ENCODE measurements at places on chromosomes 5 and 9.

GRCh38 chr5:150105928-150106615 is 19.7 kb upstream of the CSF1R start:
- no peaks in the 10 kb centered on the region for H3K27me3 ChIP-seq
- no peaks in the 10 kb centered on the region for H3K4me1 ChIP-seq
- no peak for DNase-seq
- H3K27ac ChIP-seq, result no peak overlapping the region
- no peak overlapping the region for H3K4me3 ChIP-seq

DNA sequence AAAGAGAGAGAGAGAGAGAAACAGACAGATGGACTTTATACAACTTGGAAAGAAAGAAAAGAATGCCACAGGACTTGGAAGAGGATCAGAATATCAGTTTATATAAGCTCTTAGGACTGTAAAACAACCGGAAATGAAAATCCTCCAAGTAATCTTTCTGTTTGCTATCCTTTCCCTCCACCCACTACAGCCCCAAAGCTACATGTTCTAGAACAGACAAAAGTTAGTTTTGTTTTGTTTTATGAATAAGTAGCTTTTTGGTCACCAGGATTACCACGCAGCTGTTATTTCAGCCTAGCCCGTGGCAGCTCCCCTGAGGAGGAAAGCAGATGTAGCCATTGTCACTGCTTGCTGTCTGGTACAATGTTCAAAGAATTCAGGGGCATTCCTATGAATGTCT is 66.6 kb downstream of the SH3TC2 start:
- DNase-seq, result no peak
- H3K4me3 ChIP-seq, result no peak overlapping the region
- peak overlapping the region; percentile 0 for H3K27ac ChIP-seq
- no peaks in the 10 kb centered on the region for H3K36me3 ChIP-seq
- H3K4me1 ChIP-seq, result peaks cover 31% of the 10 kb centered on the region

- H3K4me1 ChIP-seq, result no peaks in the 10 kb centered on the region
- H3K27me3 ChIP-seq, result no peaks in the 10 kb centered on the region
- no peaks in the 10 kb centered on the region for H3K36me3 ChIP-seq
- DNase-seq, result no peak
- no peak overlapping the region for H3K4me3 ChIP-seq
- H3K27ac ChIP-seq, result no peak overlapping the region
These were observed 402.8 kb downstream of the CDK5RAP2 start for GRCh38 chr9:120177121-120177520.

DNA sequence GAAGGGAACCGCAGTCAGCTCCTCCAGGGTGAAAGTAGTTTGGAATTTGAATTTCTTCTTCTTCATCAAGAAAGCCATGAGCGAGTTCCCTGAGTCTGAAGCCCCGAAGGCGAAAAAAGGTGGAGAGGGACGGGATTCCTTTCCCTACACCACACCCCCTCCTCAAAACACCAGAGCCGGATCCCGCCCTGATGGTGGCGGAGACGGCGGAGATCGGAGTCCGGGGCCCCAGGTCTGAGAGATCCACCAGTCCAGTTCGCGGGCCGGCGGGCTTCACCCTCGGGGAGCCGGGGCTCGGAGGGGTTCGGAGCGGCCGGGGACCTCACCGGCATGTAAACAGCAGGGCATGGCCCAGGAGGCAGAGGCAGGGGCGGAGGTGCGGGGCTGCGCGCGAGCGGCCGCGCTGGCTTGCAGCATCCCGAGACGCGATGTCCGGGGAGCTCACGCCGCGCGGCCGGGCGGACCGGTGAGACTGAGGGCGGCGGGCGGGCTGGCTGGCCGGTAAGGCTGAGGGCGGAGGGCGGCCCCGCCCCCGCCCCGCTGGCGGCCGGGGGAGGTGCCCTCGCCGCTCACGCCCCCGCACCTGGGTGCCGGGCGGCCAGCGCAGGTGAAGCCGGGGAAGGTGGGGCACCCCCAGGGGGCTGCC is 606 bp downstream of the EEIG1 start:
- H3K36me3 ChIP-seq, result no peaks in the 10 kb centered on the region
- H3K4me1 ChIP-seq, result peaks cover 58% of the 10 kb centered on the region
- no peak for DNase-seq
- H3K4me3 ChIP-seq, result peak overlapping the region; percentile 85
- H3K27ac ChIP-seq, result peak overlapping the region; percentile 80

DNA sequence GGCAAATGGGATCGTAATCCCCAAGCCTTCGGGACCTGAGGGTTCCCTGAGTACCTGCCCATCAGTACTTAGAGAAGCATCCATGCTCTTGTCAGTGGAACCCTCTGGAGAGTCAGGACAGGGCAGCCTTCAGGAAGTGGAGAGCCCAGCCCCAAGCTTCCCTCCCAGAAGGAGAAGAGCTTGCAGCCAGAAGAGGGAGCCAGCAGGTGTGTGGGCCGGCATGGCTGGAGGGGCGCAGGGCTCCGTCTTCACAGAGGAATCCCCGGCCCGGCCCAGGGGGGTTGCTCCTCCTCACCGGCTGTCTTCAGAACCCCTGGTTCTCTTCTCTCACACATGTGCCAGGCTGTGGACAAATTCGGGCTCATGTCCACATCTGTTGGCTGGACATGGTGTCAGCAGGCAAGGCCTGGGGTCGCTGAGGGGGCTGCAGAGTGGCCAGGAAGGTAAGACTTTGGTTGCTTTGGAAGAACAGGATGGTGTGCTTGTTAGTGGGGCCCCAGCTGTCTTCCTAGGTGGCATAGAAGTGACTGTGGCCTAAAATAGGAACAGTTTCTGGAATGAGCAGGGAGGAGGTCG is 58.9 kb upstream of the RXRA start:
- peak overlapping the region; percentile 67 for H3K27ac ChIP-seq
- no peak for DNase-seq

GRCh38 chr9:12739014-12739652 is 35.7 kb upstream of the LURAP1L start:
- DNase-seq, result no peak
- no peaks in the 10 kb centered on the region for H3K27me3 ChIP-seq
- no peak overlapping the region for H3K4me3 ChIP-seq
- no peaks in the 10 kb centered on the region for H3K4me1 ChIP-seq
- H3K27ac ChIP-seq, result no peak overlapping the region

DNA sequence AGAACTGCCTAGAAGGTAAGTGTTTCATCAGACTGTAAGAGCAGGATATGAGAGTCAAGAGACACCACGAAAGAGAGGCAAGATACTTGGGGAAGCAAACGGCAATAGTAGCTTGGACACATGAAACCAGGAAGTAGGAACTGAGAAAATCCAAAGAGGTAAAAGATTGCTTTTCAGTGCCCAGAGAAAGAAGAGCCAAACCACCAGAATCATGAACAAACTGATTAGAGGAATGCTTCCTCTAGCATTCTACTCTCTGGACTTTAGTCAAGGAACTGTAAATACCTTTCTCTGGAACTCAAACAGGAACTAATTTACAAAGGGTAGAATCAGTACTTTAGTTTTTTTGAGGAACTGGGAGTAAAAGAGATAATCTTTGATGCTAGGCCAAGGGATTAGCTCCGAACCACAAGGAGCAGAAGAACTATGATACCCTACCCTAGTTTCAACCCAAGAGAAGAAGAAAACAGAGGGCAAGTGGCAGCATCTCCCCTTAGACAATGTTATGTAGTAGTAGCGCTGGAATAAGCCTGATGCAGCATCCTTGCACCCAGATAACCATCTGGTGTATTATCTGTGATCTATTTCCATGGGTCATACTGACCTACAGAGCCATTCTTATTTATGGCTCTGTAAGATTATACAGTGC is 41.3 kb downstream of the EFCAB9 start:
- no peak for DNase-seq
- no peaks in the 10 kb centered on the region for H3K27me3 ChIP-seq

DNA sequence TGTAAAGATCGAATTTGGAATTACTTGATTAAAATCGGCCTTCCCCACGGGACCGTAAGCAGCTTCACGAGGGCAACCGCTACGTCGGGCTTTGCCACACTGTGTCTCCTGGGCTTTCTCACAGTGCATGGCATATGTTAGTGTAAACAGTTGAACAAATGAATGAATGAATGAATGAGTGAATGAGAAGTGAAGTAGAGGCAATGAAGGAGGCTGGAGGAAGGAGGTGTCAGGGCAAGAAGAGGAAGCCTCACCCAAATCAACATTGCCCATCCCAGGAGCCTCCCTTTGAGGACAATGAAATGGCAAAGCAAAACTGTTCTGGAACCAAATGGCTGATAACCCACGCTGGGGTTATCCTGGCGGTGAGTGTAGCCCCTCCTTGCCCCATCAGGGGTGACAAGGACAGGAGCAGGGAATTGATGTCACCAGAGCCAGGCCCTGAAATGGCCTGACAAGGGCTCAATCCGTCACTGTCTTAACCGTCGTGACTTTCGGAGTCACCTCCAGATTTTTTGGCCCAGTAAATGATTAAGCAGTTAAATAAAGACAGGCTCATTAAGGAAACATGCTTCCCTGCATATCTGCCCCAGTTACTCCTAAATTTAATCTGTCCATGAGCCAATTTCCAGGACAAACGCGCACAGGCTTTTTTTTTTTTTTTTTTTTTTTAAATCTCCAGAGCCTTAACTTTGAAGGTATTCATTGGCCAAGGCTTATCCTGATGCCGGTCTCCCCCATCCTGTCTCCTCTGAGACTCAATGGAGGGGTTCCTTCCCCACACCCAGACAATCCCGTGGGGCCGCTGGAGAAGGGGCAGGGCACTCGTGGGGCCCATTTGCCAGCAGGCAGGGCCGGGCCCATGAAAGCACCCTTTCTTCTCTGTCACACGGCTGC is 88.4 kb upstream of the BOD1 start:
- H3K27ac ChIP-seq, result no peak overlapping the region
- peaks cover 20% of the 10 kb centered on the region for H3K4me1 ChIP-seq
- no peak for DNase-seq
- H3K27me3 ChIP-seq, result no peaks in the 10 kb centered on the region

- no peak for DNase-seq
- H3K27ac ChIP-seq, result no peak overlapping the region
- H3K4me3 ChIP-seq, result no peak overlapping the region
- no peaks in the 10 kb centered on the region for H3K36me3 ChIP-seq
These were observed 21.6 kb downstream of the CATSPER3 start for GRCh38 chr5:134989266-134989830.

DNA sequence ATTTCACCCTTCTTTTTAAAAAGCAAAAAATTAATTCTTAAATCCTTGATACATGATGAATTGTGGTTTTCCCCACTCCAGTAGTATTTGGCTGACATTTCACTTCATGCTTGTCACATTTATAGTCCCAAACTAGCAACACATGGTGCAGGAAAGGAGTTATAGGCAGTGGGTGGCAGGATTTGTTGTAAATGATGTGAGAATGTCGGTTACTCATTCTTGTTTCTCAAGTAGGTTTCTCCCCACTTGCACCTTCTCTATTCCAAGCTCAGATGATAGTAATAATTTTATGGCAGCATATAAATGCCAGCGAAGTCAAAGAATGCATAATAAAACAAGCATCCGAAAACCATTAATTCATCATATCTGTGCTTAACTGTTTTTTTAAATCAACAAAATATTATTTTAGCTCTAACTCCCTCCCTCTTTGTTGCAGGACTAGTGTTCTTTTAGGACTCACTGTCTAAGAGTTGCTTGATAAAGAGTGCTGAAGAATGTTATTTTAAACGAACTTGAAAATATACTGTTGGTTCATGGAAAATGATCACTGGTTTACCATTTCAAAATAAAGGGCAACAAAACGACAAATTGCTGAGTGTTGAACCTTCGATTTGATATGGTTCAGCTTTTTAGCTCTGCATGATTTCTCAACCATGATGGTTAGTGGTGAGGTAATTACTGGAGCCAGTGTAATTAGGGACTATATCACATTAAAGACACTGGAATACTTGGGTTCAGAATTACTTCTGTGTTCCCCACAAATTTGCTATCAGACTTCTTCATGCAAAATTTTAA is 88.1 kb upstream of the ADAMTSL1 start:
- H3K27me3 ChIP-seq, result no peaks in the 10 kb centered on the region
- no peaks in the 10 kb centered on the region for H3K4me1 ChIP-seq
- no peak overlapping the region for H3K27ac ChIP-seq
- no peaks in the 10 kb centered on the region for H3K36me3 ChIP-seq
- no peak overlapping the region for H3K4me3 ChIP-seq

GRCh38 chr5:91927439-91927838 is 544.3 kb upstream of the ARRDC3 start:
- H3K27me3 ChIP-seq, result no peaks in the 10 kb centered on the region
- no peak overlapping the region for H3K4me3 ChIP-seq
- no peak for DNase-seq
- no peaks in the 10 kb centered on the region for H3K36me3 ChIP-seq
- no peak overlapping the region for H3K27ac ChIP-seq
- H3K4me1 ChIP-seq, result no peaks in the 10 kb centered on the region

- peaks cover 30% of the 10 kb centered on the region for H3K4me1 ChIP-seq
- no peak overlapping the region for H3K4me3 ChIP-seq
- no peaks in the 10 kb centered on the region for H3K27me3 ChIP-seq
- H3K27ac ChIP-seq, result peak overlapping the region; percentile 9
- H3K36me3 ChIP-seq, result peaks cover 6% of the 10 kb centered on the region
- DNase-seq, result no peak
These were observed 2.7 kb downstream of the LEAP2 start for GRCh38 chr5:132876020-132876759.

DNA sequence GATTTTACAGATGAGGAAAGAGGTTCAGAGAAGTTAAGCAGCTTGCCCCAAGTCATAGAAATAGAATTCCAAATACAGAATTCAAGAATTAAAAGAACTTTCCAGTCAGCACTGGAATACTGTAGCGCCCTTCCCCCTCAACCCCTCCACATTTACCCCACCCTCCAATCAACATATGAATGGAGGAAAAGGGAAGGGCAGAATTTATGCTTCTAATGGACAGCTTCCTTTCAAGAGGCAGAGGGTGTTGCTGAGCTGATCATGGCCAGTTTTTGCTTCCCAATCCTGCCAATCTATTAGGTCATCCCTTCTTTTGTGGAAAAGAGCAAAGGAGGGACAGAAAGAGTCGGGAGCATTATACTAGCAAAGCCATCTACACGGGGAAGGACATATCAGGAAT is 39.1 kb upstream of the ANKRD31 start:
- no peak for DNase-seq
- H3K27me3 ChIP-seq, result no peaks in the 10 kb centered on the region
- H3K4me3 ChIP-seq, result no peak overlapping the region
- H3K36me3 ChIP-seq, result no peaks in the 10 kb centered on the region
- no peaks in the 10 kb centered on the region for H3K4me1 ChIP-seq

DNA sequence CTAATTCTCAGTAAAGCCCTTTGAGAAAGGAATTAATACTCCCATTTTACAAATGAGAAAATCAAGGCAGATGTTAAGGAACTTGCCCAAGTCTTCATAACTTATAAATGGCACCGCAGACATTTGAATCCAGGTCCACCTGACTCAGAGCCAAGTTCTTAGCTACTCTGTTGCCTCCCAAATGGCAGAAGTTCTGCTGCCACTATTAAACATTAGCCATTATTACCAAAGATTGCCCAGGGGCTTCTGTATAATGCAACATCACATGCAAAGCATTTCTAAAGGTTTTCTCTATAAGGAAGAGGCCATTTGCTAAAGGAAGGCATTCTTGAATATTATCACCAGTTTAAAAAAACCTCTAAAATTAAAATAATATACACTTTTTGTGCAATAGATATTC is 28.3 kb downstream of the TPD52L3 start:
- DNase-seq, result no peak
- H3K27ac ChIP-seq, result no peak overlapping the region
- no peaks in the 10 kb centered on the region for H3K27me3 ChIP-seq
- H3K4me1 ChIP-seq, result no peaks in the 10 kb centered on the region
- no peaks in the 10 kb centered on the region for H3K36me3 ChIP-seq
